ENCODE measurements at places on chromosomes 5 and 9.
A peak's percentile ranks its signal among the peaks of the same experiment; 100 is the strongest.

- no peak for DNase-seq
These were observed 329.0 kb downstream of the ICE1 start for GRCh38 chr5:5751498-5751897.

GRCh38 chr5:68343421-68343826 lies 127.9 kb downstream of the PIK3R1 start:
- no peak for DNase-seq

- DNase-seq, result no peak
These were observed 36.7 kb upstream of the TIFAB start for GRCh38 chr5:135488727-135489465.

- DNase-seq, result no peak
These were observed 5.1 kb downstream of the SPAAR start for GRCh38 chr9:35914301-35914807.

DNA sequence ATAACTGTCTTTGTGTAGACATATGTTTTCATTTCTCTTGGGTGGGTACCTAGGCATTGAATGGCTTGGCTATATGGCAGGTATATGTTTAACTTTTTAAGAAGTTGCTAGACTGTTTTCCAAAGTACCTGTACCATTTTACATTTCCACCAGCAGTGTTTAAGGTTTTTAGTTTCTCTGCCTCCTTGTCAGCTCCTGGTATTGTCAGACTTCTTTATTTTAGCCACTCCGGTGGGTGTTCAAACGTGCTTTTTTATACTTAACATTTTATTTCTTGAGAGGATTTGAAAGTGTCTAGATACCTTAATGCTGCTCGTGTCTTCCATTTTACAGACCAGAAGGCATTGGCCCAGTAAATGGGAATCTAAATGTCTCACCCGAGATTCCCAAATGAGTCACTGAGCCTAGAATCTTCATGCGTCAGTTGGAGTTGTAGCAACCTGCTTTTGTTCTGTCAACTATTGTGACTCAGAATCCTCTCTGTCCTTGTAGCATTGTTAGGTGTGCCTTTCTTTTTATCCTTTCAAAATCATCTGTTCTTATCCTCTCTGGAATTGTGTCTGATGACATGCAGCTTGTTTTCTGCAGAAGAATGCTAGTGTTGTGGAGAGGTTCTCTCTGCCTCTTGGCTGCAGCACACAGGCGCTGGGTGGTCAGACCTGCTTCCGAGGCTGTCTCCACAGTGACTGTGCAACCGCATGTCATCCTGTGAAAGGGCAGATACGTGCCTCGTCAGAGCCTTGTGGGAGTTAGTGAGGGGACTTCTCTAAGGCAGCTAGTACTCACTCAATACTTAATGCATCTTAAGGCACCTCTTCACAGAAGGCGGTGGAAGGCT lies 291.8 kb downstream of the AOPEP start:
- DNase-seq, result no peak

DNA sequence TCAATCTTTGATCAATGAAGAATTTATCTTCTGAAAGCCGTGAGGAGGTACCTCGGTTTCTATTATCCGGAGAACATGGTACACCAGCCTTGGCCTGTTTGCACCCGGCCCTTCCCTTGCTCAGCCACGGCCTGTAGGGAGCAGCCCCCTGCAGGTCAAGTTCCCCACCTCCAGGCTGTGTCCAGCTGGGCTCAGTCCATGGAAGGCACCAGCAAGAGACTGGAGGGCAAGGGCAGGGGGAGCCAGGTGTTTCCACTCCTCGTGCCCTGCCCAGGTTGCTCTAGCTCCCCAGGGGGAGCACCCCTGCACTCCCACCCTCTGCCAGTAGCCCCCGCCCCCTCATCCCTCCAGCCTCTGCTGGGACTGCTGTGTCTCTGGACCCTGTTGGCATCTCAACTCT lies 87.3 kb upstream of the ADAMTS2 start:
- no peak for DNase-seq

DNA sequence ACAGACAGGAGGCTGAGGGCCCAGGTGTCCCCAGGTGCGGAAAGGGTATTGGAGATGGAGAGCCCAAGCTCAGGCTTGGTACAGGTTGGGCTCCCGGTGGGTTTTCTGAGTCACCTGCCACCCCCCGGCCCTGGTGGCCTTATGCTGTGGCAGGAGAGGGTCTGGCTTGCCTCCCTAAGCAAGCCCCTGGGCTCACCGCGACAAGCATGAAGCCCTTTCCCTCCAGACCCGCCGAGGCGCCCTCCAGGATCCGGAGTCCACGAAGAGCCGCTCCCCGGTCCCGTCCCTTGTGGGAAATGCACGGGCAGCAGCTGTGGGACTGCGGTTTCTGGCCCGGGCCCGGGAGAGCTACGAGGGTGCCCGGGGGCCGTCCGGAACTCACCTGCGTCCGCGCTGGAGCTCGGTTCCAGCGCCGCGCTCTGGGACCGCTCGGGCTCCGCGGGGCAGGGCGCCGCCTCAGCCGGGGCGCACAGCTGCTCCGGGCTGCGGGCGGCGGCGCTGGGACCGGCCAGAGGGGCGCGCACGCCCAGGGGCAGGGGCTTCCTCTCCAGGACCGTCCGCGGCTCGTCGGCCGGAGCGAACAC lies 757 bp downstream of the SAPCD2 start:
- no peak for DNase-seq

DNA sequence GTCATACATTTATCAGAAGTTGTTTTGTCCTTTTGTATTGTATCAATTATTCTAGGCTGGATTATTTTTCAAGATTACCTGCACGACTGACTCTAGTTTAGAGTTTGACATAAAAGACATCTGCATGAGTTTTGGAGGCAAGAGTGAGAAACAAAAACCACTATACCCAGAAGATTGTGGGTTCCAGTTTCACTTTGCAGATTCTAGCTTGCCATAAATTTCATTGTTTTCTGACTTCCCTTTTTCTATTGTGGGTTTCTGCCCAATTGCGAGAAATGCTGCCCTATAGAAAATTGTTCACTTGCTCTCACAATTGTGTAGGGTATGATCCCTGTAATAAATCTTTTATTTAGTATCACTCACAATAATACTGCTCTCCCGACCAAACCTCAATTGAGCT lies 1043.4 kb upstream of the CDH10 start:
- no peak for DNase-seq

DNA sequence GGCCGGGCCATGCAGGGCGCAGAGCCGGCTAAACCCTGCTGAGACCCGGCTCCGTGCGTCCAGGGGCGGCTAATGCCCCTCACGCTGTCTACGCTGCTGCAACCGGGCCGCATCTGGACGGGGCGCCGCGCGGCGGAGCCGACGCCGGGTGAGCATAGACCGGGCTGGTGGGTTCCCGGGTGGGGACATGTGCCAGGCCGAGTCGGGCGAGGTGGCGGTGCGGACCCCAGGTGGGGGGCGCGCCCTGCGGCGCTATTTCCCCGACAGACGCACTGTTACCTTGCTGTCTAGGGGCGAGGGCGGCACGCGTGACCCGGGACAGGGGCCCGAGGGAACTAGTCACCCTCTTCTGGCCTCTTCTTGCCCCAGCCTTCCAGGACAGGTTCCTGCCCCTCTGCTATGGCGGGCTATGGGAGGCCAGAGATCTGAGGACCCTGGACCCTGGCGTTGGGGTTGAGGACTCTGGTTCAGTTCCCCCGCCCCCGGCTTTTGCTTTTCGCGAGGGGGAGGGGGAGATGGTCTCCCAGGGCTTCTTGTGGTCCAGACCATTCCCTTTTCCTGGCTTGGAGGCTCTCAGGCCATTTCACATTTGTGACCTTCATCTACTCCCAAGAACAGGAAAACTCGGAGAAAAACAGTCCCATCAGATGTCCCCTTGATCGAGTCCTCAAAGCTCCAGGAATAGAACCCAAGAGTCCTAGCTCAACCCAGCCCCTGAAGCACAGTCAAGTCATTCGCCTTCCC lies 536 bp downstream of the SLC27A4 start:
- no peak for DNase-seq

DNA sequence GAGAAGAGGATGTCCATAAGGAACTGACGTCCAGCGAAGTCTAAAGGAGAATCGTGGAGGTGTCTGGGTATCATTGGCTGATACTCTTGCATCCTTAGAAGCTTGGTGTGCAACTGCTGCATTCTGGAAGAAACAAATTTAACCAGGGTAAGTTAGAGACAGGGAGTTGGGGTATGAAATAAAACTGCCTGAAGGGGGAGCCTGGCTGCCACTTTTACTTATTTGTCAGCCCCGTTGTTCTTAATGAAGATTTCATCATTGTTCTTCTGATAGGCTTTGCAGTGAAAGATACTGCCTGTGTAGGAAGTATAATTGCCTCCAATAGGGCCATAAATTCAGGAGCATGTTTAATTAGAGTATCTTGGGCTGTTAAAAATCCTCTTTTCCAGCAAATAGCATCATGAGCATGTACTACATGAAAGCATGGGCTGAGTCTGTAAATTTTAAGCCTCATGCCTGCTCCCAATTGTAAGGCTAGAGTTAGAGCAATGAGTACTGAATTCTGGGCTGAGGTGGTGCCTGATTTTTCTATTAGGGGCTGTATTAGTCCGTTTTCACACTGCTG lies 1264.5 kb upstream of the ACO1 start:
- DNase-seq, result no peak

GRCh38 chr5:133845271-133845670 lies 123.2 kb downstream of the C5orf15 start:
- DNase-seq, result no peak

GRCh38 chr5:43007911-43008362 lies 32.2 kb downstream of the ANXA2R start:
- peak; percentile 66 for DNase-seq

GRCh38 chr5:176810081-176810597 lies at the start of gene UNC5A:
UNC5A (plus strand) TSS chr5:176810559; CDS start chr5:176810751, 192 bp downstream.
- DNase-seq, result no peak

Measured in activated CD4-positive, CD25-positive, alpha-beta regulatory T cell (primary cell).